Spinal cord (tissue), 10 donors: ENCODE measurements at places on chromosomes 11 and 22. TPM values are rescaled to one million over a fixed set of nuclear protein-coding genes. Genes with fewer than 3 reads are reported as not detected.

The OR8D1 gene
- not detected for total RNA-seq

The OR10A2 gene
- not detected for total RNA-seq

The JHY gene
- total RNA-seq: 10.6 TPM

The ALDH3B1 gene
- 4.5 TPM for total RNA-seq

The IGLL1 gene
- total RNA-seq: 1.1 TPM

The MACROD1 gene
- 18.9 TPM for total RNA-seq

The GAS2L1 gene
- 6.5 TPM for total RNA-seq
